ENCODE measurements at places on chromosomes 2 and 18. TPM values are rescaled to one million over a fixed set of nuclear protein-coding genes. Genes with fewer than 3 reads are reported as not detected.

Gene ANKRD23
- 6.0 TPM for total RNA-seq

Gene TLX2
- 0.42 TPM for total RNA-seq

Gene GAD1
- not detected for total RNA-seq

Gene DPYSL5
- 0.50 TPM for total RNA-seq

Gene IL1A
- not detected for total RNA-seq

Gene PPP1R1C
- total RNA-seq: not detected

Gene DNAJC27
- 7.1 TPM for total RNA-seq

Gene ALLC
- not detected for total RNA-seq

Gene MALT1
- 18.3 TPM for total RNA-seq

Gene SH2D6
- not detected for total RNA-seq

DNA sequence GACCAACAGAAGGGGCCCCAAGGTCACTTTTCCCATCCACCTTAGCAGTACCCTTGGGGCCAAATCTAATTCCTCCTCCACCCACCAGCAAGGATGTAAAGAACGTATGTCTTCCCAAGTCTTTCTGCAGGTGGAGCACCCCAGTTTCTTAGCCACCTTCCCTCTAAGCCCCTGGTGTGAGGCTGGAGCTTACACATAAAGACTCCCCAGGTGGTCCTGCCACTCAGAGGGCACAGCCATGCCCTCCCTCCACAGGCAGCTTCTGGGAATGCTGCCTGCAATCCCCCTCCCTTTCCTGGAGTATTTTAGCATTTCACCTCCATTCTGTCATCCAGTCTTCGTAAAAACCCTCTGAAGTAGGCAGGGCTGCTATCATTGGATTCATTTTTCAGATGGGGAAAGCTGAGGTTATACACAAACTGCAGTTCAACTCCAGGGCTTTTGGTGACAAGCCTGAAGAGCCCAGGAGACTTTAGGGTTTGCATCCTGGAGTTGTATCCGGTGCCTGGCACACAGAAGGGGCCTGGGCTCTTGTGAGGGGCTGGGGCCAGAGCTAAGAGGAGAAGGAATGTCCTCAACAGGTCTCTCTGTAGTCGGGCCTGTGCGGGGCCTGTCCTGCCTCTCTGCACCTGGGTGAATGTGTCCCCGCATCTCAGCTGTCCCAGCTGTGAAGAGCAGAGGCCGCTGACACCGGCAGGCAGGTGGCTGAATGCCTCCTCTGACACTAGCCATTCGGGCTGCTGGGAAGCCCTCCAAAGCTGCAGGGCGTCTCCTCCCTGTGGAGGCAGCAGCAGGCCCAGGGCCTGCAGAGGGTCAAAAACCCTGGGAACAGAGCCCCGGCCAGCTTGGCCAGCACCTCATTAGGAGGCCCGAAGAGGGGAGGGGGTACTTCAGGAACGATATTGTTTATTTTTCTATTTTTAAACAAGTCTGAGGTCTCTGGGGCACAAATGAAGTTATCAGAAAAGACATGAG lies 27.6 kb downstream of the CIB4 start:
- peaks cover 40% of the 10 kb centered on the region for H3K4me1 ChIP-seq

GRCh38 chr18:74758995-74759394 lies 161.3 kb downstream of the ZNF407 start:
- no peaks in the 10 kb centered on the region for H3K4me1 ChIP-seq
- H3K36me3 ChIP-seq: no peaks in the 10 kb centered on the region
- no peak for DNase-seq
- H3K4me3 ChIP-seq: no peak overlapping the region

GRCh38 chr2:15984368-15985255 lies 44.3 kb downstream of the MYCN start:
- no peak for DNase-seq
- no peaks in the 10 kb centered on the region for H3K27me3 ChIP-seq
- peaks cover 12% of the 10 kb centered on the region for H3K4me1 ChIP-seq
- peak overlapping the region; percentile 49 for H3K27ac ChIP-seq
- no peak overlapping the region for H3K4me3 ChIP-seq

DNA sequence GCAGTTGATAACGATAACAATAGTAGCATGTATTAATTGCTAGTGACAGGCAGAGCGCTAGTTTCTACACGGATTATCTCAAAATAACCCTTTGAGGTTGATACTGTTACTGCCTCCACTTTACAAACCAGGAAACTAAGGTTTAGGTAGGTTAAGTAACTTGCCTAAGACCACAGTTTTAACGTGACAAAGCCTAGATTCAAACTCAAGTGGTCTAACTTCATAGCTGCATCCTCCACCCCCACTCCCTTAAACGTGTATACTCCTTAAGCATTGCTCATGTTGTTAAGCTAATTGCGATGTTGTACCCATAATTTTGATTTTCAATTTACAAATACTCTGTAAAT lies 1.2 kb downstream of the ME2 start:
- no peaks in the 10 kb centered on the region for H3K36me3 ChIP-seq
- no peak for DNase-seq
- H3K4me3 ChIP-seq: peak overlapping the region; percentile 87
- H3K27ac ChIP-seq: peak overlapping the region; percentile 97
- peaks cover 19% of the 10 kb centered on the region for H3K4me1 ChIP-seq
- no peaks in the 10 kb centered on the region for H3K27me3 ChIP-seq

DNA sequence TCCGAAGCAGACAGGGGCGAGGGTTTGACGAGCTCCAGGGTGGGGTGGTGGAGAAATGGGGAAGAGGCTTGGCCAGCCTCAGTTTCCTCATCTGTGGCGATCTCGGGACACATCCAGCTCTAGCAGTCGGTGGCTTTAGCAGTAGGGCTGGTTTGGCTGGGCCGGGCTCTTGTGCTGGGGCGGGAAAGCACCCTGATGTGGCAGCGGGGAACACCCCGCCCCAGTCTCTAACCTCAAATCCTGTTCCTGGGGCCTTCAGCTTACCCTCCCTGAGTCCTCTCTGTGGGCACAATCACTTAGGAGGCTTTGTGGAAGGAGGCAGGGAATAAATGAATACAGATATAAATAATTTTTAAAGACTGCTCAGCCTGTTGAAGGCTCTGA lies 26.5 kb upstream of the MCFD2 start:
- peaks cover 48% of the 10 kb centered on the region for H3K4me1 ChIP-seq
- DNase-seq: no peak
- no peaks in the 10 kb centered on the region for H3K27me3 ChIP-seq
- H3K27ac ChIP-seq: peak overlapping the region; percentile 99

GRCh38 chr2:37781028-37781427 lies 109.6 kb upstream of the CDC42EP3 start:
- no peak for DNase-seq
- no peaks in the 10 kb centered on the region for H3K36me3 ChIP-seq
- peaks cover 76% of the 10 kb centered on the region for H3K4me1 ChIP-seq
- no peak overlapping the region for H3K4me3 ChIP-seq
- peak overlapping the region; percentile 85 for H3K27ac ChIP-seq
- no peaks in the 10 kb centered on the region for H3K27me3 ChIP-seq

- H3K4me1 ChIP-seq: peaks cover 15% of the 10 kb centered on the region
- no peak overlapping the region for H3K4me3 ChIP-seq
Measured at GRCh38 chr18:8839281-8839680, 133.9 kb downstream of the MTCL1 start.

Data from esophagus muscularis mucosa (tissue), 4 donors.